ENCODE measurements at places on chromosomes 5 and 9.

DNA sequence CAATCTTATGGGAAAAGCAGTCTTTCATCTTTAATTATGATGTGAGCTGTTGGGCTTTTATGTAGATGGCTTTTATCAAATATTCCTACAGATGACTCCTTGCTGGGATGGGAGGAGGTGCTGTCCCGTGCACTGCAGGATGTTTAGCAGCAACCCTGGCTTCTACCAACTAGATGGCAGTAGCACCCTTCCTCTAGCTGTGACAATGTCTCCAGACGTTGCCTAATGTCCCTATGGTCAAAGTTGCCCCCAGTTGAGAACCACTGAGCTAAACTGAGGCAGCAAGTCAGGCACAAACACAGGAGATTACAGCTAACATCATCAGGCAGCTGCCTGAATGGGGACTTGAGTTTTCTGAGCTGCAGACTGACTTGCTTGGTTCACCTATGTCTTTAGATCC, 401.9 kb upstream of the PDE4D start:
- DNase-seq: peak; percentile 42

- DNase-seq: no peak
Measured at GRCh38 chr5:158039441-158039840, 180.5 kb upstream of the CLINT1 start.

- no peak for DNase-seq
Measured at GRCh38 chr5:176847726-176848290, 37.4 kb downstream of the UNC5A start.

DNA sequence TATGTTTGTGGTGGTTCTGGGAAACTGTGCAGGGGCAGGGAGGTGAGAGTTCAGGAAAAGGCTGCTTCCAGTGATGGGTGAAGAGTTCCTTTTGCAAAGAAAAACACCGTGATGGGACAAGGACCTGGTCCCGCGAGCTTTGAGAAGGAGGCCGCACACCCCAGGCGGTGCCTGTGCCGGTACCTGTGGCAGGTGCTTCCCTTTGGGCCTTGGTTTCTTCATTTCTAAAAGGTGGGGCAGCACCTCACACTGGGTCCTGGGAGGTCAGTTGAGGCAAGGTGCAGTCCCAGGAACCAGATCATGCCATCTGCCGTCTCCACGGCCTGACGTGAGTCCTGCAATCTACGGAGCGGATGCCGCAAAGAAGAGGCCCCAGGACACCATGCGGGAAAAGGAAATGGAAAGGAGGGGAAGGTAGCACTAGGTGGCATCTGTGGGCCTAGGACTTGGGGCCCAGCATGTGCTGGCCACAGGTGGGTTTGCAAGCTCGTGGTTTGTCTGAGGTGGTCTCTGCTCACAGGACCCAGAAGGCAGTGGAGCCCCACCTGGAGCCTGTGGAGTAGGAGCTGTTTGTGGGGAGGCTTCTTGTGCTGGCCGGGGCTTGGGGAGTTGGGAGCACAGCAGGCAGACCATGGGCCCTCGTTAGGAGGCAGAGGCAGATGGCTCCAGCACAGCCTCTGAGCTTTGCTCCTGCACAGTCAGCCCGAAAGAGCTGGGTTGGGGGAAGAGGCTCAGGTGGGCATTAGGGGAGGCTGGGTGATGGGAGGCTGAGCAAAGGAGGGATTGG, 131.6 kb downstream of the CACNA1B start:
- no peak for DNase-seq

DNA sequence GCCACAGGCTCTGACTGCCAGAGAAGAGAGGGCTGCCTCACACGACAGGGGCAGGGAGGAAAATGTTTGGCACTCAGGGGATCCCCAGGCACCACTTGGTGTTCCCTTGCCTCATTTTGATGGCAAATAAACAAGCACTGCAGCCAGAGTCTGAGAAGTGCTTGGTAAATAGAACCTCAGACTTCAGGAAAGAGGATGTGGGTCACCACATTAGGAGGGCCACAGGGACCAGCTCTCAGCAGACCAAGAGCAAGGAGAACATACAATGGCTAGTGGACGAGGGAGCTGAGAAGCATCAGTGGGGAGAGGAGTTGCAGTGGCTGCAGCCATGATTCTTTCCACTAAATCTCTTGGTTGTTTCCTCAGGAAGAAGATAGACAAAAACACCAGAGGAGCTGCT, 413.9 kb downstream of the GADD45G start:
- DNase-seq: no peak

DNA sequence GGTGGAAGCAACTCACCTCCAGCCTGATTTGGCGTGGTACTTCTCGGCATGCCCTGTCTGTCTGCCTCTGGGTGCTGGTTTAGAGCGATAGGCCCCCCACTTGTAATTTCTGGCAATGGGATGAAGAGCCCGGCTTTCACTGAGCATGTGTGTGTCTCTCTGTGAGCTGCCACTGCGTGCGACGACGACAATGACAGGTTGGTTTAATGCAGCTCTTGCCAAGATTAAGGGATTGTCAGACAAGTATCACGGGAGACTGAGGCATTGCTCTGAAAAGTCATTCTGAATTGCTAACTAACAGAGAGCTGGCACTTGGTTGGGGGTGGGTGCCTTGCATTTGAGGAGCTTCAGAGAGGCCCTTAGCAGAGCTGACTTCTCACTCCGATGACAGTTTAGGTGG, 348.8 kb upstream of the CLINT1 start:
- DNase-seq: no peak

DNA sequence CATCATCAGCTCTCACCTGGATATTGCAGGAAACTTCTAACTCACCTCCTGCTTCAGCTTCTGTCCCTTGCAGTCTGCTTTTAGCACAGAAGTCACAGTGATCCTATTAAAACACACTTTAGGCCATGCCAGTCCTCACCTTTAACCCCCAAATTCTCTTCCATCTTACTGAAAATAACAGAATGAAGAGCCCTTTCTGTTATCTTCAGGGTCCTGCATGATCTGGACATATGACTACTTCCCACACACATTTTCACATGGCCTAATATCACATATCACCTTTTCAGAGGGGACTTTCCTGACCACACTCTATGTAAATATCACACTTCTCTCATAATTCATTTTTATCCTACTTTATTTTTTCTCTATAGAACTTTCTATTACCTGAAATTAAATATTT, 550.6 kb upstream of the CLINT1 start:
- DNase-seq: no peak

DNA sequence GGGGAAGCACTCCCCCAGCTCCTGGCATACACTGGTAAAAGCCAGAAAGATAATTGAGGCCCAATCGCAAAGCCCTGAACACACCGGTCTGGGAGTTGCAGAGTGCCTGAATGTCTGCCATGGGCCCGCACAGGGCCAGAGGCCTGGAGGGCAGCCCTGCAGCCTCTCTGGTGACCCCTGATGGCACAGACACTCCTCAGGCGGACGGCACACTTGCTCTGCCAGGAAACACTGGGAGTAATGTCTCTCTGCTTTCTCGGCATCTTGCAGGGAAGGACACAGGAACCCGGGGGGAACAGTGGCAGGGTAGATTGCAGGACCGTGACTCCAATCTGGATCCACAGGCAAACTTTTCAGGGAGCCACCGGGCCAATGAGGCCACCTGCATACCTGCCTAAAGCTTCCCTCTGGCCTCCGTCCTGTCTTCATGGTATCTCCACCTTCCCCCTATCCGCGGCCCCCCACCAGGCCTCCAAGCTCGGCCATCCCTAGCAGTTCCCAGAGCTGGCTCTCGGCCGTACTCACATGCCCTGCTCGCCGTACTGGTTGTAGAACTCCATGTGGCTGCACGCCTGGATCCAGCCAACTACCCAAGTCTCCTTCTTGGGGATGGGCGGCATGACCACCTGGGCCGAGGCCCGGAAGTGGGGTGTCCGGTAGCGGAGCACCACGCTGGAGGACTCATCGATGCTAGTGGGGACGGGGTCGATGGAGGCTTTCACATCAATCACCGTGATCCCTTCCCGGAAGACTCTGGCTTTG, 797 bp downstream of the FAM78A start:
- DNase-seq: no peak

DNA sequence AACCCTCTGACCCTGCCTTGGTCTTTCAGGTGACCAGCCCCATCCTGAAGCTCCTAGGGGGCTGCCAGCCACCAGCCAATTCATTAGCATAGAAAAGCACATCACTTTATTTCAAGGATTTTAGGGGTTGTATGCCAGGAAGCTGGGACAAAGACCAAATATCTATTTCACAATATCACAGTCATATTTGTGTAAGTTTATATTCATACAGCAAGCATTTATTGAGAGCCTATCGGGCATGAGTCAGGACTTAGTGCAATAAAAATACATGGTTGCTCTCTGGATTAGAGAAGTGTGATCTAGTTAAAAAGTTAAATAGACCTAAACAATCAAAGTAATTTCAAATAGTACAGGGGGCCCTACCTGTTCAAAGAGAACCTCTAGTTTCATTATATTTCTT, 113.8 kb downstream of the ERCC6L2 start:
- peak; percentile 28 for DNase-seq

DNA sequence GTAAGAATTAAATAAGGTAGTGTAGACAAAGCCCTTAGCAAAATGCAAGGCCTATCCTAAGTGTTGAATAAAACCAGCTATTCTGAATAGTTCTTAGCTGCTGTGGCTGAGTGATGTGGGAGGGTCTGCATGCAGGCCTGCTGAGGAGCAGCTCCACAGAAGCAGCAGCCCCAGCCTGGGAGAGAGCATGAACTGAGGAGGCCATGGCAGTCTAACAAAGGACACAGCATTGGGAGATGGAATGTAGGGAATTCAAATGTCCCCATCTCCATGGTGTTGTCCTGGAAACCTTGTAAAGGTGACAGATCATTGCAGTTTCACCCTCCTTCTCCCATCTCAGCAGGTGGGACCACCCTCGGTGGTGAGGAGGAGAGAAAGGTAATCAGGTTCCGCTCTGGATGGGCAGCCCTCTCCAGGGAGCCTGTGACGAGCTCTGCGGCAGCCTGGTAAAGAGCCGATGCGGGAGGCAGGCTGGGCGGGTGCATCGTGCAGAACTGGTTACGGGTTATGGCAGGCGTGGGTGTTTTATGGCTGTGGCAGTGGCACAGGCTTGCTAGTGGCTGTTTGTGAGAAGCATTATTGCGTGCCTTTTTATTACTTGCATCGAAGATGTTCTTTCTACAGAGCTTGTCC, 199.9 kb upstream of the GLRA1 start:
- DNase-seq: no peak

- no peak for DNase-seq
Measured at GRCh38 chr9:3760031-3760430, 234.2 kb upstream of the RFX3 start.

GRCh38 chr5:38509185-38509584, 47.3 kb downstream of the LIFR start:
- DNase-seq: peak; percentile 95

GRCh38 chr9:110887276-110887675, 151.0 kb downstream of the LPAR1 start:
- DNase-seq: peak; percentile 17

DNA sequence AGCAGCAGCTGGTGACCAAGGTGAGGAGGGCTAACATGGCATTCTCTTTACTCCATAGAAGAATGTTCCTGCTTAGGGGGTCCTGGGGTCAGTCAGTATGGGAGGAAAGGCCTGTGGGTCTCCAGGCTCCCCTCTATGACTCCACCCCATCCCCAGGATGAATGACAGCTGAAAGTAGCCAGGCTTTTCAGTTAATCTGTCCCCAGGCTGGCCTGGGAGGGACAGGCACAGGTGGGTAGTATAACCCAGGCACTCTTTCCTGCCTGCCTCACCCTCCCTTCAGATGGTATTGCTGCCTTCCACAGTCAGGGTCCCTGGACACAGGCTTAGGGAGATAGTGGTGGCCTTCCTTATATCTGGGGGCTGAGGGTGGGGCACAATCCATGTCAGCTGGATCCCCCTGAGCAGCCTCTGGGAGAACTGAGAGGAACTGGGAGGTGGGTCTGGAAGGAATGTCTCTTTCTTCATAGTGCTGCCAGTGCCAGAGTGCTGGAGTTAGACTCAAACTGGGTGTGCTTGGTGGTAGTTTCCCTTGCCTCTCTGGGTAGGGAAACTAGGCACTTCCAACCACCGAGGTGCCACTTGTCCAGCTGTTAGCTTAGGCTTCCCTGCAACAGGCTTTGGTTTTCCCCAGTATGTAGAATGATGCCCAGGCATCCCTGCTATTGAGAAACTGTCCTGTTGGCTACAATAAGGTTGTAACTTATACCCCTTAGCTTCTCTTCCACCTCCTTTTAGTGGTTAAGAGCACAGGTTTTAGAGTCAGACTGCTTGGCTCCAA, 27.8 kb downstream of the LARP1 start:
- no peak for DNase-seq

DNA sequence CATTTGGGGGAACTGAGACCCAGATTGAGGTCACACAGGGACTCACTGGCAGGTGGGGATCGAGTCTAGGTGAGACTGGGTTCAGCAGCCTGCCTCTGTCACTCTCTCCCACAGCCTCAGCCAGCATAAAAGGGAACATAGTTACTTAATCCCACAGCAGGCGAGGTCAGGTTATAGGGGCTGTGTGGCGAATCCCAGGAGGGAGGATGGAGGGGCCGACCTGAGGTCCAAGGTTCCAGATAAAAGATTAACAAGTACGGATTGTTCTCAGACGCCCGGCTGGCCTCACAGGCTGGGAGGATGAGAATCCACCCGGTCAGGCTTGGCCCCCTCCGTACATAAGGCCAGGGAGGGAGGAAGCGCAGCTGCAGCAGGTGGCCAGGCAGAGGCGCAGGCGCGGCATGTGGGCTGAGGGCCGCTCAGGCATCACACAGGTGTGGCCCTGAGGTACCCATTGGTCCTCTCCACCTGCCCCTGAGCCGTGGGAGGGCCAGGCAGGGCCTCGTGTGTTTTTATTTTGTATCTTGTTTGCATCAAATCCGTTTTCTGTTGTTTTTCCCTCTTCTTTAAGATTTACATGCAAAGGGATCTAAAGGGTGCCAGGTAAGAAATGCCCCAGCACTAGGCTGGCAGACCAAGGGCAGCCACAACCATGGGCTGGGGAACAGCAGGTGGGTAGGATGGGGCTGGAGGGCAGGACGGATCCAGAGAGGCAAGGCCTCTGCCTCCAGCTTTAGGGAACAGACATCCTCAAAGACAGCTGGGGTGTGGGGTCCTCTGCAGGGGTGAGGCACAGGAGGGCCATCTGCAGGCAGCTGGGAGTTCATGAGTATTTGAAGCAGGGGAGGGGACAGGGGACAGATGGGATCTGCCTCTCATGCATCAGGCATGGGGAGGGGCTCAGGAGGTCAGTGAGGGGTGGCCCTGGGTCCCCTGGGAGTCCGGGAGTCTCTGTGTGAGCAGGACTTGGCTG, 3.6 kb downstream of the SUSD3 start:
- no peak for DNase-seq

- DNase-seq: peak; percentile 21
Measured at GRCh38 chr9:105280691-105281090, 36.2 kb downstream of the SLC44A1 start.

- no peak for DNase-seq
Measured at GRCh38 chr5:138354387-138354786, 1.9 kb downstream of the KDM3B start.

GRCh38 chr9:15873573-15874177, 320.8 kb downstream of the CCDC171 start:
- DNase-seq: peak; percentile 68

GRCh38 chr9:72440378-72440777, 75.4 kb upstream of the ZFAND5 start:
- no peak for DNase-seq

DNA sequence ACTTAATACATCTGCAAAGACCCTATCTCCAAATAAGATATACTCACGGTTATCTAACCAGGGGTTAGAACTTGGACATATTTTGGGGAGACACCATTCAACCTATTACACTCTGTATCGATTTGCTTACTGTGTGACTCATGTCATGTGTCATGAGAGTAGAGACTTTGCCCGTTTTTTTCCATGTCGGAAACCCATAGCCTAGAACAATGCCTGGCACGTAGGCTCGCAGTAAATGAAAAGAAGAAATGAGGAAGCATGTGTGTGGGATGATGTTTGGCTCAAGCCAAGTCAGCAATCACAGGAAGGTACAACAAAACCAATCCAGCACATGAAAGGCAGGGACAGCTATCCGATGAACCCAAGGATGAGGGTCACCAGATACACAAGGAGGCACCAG, 94.6 kb upstream of the DNAH5 start:
- no peak for DNase-seq

Data from fibroblast of upper back skin (primary cell).